CD14-positive monocyte (primary cell): ENCODE measurements at places on chromosomes 4 and X. TPM values are rescaled to one million over a fixed set of nuclear protein-coding genes. Genes with fewer than 3 reads are reported as not detected.

The TSPAN6 gene
- polyA plus RNA-seq: not detected

The CUL4B gene
- 16.9 TPM for polyA plus RNA-seq

The ADH5 gene
- polyA plus RNA-seq: 12.7 and 31.7 TPM in 2 replicates

The PARM1 gene
- 0.13 and 0.27 TPM in 2 replicates for polyA plus RNA-seq

The SPACA5 gene
- not detected for polyA plus RNA-seq

The TCEAL6 gene
- polyA plus RNA-seq: not detected in 2 replicates

DNA sequence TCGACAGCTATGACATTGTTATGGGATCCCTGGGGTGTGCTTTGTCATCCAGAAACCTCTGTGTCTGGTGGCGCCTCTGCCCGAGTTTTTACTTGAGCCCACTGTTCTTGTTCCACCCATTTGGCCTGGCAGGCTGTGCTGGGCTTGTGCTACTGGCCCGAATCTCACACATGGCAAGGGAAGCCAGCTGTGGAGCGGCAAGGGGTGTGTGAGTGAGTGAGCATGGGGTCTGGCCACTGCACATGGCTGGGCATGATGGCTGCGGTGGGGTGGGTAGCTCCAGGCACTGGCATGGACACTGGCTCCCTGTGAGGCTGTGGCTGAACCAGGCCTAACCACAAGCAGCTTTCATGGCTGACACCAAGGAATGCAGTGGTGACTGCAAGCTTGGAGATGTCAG is 89.2 kb downstream of the DACH2 start:
- H3K27ac ChIP-seq: no peak overlapping the region
- H3K36me3 ChIP-seq: no peaks in the 10 kb centered on the region
- DNase-seq: no peak

DNA sequence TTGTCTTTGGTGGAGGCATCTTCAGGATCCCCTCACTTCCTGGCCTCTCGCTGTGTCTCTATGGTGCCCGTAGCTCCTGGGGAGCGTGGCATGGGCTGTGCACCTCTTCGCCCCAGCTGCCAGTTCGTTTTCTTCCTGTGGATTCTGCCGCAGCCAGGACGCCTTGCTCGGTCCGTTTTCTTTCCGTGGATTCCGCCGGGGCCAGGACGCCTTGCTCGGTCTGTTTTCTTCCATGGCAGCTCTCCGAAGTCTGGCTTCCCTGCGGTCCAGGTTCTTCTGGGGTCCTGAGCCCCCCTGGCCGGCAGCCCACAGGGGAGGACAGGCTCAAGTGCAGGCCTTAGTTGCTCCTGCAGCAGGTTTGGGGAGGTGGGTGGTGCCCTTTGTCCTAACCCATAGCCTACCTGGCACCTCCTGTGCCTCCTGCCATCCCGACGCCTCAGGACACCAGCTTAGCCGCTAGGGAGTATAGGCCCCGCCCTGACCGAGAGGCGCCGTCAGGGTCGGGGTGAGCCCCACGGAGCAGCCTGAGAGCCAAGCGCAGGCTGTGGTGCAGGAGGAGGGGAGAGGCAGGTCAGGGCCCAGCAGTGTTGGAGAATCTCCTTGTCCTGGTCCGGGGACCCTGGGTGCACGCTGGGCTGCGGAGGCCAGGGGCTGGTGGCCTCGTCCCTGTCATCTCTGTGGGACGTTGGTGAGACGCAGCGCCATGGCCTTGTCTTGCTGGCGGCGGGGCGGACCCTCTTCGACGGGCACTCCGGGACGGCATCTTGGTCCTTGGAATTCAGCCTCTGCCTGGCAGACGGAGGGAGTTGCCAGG is 27.1 kb downstream of the UVSSA start:
- H3K4me1 ChIP-seq: no peaks in the 10 kb centered on the region
- H3K4me3 ChIP-seq: no peak overlapping the region
- DNase-seq: no peak
- H3K27ac ChIP-seq: no peak overlapping the region
- no peaks in the 10 kb centered on the region for H3K27me3 ChIP-seq

DNA sequence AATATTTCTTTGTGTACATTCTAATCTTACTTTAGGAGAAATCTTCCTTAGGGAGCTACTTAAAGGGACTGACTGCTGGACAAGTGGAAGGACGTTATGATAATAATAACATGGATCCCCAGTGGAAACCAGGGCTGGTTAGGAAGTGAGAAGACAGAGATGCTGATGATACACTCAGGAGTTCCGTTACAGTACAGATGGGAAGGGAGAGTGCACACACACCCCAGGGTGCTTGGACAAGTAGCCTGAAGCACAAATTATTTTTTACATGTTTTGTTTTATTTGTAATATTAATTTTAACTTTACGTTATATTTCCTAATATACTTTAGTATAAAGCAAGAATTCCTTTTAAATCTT is 84.1 kb downstream of the BMPR1B start:
- no peak overlapping the region for H3K4me3 ChIP-seq
- H3K27ac ChIP-seq: no peak overlapping the region
- no peaks in the 10 kb centered on the region for H3K4me1 ChIP-seq
- H3K27me3 ChIP-seq: no peaks in the 10 kb centered on the region

GRCh38 chr4:31094474-31094873 is 374.3 kb downstream of the PCDH7 start:
- H3K36me3 ChIP-seq: no peaks in the 10 kb centered on the region
- H3K4me3 ChIP-seq: no peak overlapping the region
- no peaks in the 10 kb centered on the region for H3K4me1 ChIP-seq
- no peaks in the 10 kb centered on the region for H3K27me3 ChIP-seq
- no peak overlapping the region for H3K27ac ChIP-seq
- DNase-seq: no peak

DNA sequence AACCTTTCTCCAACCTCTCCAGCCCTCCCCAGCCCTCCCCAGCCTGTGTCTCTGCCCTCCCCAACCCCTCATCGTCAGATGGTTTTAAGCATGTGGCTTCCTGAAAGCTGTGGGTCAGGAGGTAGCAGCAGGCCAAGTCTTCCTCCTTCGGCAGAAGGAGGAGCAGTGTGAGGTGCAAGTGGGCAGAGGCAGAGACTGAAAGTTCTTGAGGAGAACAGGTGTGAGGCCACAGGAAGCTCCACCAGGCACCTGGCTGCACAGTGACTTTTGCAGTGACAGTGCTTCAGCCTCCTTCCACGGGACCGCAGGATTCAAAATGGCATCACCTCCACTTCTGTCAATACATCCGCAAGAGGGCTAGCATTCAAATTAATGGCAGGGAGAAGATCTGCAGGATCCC is 203.9 kb upstream of the LEF1 start:
- no peaks in the 10 kb centered on the region for H3K36me3 ChIP-seq
- no peaks in the 10 kb centered on the region for H3K4me1 ChIP-seq
- H3K4me3 ChIP-seq: no peak overlapping the region
- H3K27me3 ChIP-seq: no peaks in the 10 kb centered on the region
- DNase-seq: no peak

- no peak overlapping the region for H3K27ac ChIP-seq
- H3K36me3 ChIP-seq: peaks cover under 1% of the 10 kb centered on the region
- no peak overlapping the region for H3K4me3 ChIP-seq
- peaks cover 10% of the 10 kb centered on the region for H3K4me1 ChIP-seq
- H3K27me3 ChIP-seq: no peaks in the 10 kb centered on the region
These were observed 26.8 kb downstream of the PRPS1 start for GRCh38 chrX:107654872-107655761.

DNA sequence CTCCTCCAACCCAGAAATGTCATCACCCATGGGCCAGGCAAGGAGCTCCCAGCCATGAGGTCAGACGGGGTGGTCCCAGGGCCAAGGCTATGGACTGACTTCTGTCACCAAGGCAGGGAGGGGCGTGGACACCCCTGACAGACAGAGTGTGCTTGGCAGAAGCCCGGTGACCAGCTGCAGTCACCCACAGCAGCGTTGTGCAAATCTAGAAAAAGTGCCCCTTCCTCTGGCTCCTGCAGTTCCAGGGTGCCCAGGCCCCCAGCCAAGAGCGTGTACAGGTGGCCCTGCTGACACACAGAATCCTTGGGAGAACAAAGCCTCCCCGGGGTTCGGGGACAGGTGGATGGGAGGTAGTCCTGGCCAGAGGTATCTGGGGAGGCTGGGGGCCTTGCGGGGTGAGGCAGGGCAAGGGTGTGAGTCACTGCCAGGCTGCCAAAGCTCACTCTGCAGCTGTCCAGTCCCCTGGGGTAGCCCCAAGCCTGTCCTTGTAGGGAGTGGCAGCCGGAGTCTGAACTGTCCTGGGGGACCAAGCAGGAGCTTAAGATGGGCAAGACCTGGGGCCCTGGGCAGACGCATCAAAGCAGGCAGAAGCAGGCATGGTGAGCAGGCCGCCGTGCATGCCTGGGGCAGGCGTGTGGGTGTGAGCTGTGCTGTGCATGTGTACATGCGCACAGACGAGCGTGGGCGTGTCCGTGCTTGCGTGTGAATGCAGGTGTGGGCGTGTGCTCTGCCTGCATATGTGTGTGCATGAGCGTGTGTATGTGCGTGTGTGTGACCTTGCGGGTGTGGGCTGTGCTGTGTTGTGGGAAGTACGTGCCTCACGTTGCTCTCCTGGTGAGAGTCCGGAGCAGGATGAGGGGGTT is 3.3 kb downstream of the MYL5 start:
- no peaks in the 10 kb centered on the region for H3K27me3 ChIP-seq
- H3K4me3 ChIP-seq: no peak overlapping the region
- H3K36me3 ChIP-seq: no peaks in the 10 kb centered on the region
- no peak for DNase-seq
- peaks cover 32% of the 10 kb centered on the region for H3K4me1 ChIP-seq
- H3K27ac ChIP-seq: no peak overlapping the region

- no peaks in the 10 kb centered on the region for H3K4me1 ChIP-seq
- H3K27ac ChIP-seq: no peak overlapping the region
- no peak for DNase-seq
These were observed 19.3 kb upstream of the UBA1 start for GRCh38 chrX:47174376-47174775.

DNA sequence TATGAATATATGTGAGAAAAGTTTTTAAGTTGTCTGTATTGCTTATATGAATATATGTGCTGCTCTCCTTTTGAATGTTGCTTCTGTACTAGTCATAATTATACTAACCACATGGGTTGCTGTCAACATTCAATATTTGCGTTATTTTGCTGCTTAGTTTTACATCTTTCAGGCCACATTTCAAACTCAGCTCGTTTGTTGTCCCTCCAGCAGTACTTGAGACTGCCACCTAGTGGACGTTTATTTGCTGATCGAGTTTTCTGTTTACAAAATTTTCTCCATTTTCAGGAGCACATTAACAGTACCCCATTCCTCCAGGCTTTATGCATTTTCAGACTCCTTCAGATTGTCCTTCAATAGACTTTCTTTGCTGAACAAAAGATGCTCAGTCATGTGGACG is 75.8 kb downstream of the NUDT11 start:
- no peaks in the 10 kb centered on the region for H3K4me1 ChIP-seq
- no peak overlapping the region for H3K4me3 ChIP-seq
- no peaks in the 10 kb centered on the region for H3K27me3 ChIP-seq
- peak; percentile 5 for DNase-seq

DNA sequence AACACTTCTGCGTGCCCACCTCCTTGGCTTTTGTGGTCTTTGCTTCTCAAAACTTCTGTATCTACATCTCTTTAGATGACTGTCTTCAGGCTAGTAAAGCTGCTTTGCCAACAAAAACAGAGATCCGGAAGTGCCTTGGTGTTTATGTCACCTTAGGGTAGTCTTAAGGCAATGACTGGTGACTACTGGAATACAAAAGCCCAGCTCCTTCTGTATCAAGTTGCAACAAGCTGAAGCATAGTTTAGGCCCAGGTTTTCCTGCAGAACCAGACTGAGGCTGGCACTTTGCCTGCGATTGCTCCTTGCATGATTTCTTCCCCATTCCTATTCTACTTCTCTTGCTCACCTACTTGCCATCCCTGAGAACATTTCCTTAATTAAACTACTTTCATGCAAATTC is 333.8 kb downstream of the DMD start:
- H3K4me3 ChIP-seq: no peak overlapping the region
- H3K27ac ChIP-seq: no peak overlapping the region
- H3K27me3 ChIP-seq: no peaks in the 10 kb centered on the region
- no peak for DNase-seq

GRCh38 chr4:178293601-178294000 is 851.4 kb upstream of the AGA start:
- H3K27ac ChIP-seq: no peak overlapping the region
- H3K4me1 ChIP-seq: no peaks in the 10 kb centered on the region
- H3K4me3 ChIP-seq: no peak overlapping the region

GRCh38 chr4:105594099-105595010 is 41.9 kb downstream of the ARHGEF38 start:
- no peak overlapping the region for H3K27ac ChIP-seq
- DNase-seq: peak; percentile 3
- no peaks in the 10 kb centered on the region for H3K27me3 ChIP-seq
- H3K4me1 ChIP-seq: no peaks in the 10 kb centered on the region
- no peak overlapping the region for H3K4me3 ChIP-seq

DNA sequence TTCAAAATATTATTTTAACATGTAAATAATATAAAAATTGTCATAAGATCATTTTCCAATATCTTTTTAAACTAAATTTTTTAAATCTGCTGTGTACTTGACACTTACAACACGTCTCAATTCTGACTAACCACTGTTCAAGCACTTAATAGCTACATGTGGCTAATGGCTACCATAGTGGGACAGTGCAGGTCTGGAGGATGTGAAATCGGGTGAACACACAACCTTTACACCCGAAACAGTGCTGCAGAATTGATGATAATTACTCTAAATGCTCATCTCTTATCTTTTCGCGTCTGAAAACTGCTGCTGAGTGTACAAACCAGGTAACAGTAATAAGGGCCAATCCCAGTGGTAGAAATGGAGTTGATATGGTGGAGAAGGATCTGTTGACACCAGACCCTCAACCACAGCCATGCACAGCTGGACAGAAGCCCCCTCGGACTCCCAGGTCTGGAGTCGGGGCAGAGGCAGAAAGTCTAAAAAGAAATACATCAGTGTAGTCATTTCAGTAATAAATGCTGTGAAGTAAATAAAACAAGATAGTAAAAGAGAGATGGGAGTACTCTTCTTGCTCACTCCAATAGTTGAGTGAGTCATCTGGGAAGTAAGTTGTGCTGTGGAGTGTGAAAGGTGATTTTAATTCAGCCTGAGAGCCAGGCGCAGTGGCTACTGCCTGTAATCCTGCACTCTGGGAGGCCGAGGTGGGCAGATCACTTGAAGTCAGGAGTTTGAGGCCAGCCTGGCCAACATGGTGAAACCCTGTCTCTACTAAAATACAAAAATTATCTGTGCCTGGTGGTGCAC is 150.0 kb downstream of the CBR4 start:
- DNase-seq: no peak
- H3K27me3 ChIP-seq: no peaks in the 10 kb centered on the region
- no peaks in the 10 kb centered on the region for H3K36me3 ChIP-seq

- peaks cover 36% of the 10 kb centered on the region for H3K36me3 ChIP-seq
- H3K27ac ChIP-seq: peak overlapping the region; percentile 44
- H3K4me3 ChIP-seq: no peak overlapping the region
These were observed 24.8 kb downstream of the IL13RA1 start for GRCh38 chrX:118751950-118752783.

- no peaks in the 10 kb centered on the region for H3K4me1 ChIP-seq
- H3K27ac ChIP-seq: no peak overlapping the region
- no peak overlapping the region for H3K4me3 ChIP-seq
- DNase-seq: no peak
These were observed 365.4 kb downstream of the PDHA2 start for GRCh38 chr4:96205143-96205936.
